ENCODE measurements at places on chromosomes 5 and 9.

- no peak for DNase-seq
Observed at GRCh38 chr9:15354713-15355112, 47.7 kb upstream of the TTC39B start.

DNA sequence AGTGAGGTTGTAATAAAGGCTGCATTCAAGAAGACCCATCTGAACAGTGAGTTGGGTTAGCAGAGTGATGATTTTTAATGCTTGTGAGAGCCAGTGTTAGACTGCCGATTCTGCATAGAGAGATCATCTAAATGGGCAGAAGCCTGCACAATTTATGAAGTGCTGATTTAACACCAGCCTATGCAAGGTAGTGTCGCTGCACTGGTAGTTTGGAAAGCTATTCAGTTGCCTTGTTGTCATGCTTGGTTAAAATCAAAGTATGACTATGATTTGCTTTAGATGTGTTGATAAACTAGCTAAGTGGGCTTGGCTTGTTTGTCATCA, 379 bp upstream of the LRRTM2 start:
- no peak for DNase-seq

GRCh38 chr9:132061526-132061925, 18.1 kb downstream of the MED27 start:
- no peak for DNase-seq

DNA sequence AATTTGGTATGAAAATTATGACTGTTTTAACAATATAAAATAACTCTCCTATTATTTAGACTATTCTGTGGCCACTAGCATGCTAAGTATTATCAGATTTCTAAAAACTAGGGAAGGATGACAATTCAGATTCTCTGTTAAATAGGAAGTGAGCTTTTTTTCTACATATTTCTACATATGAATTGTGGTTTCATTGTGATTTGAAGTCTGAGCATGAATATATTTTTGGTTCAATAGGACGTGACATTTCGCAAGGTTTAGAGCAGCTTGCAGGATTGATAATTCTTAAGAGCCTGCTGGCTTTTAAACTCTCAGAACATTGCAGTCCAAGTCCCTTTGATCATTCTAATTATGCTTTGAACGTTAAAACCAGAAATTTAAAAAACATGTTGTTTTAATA, 82.9 kb downstream of the ADGRV1 start:
- no peak for DNase-seq

- DNase-seq, result no peak
Observed at GRCh38 chr5:39755986-39756385, 331.2 kb upstream of the DAB2 start.

- no peak for DNase-seq
Observed at GRCh38 chr5:160757194-160757593, 94.8 kb downstream of the ATP10B start.

DNA sequence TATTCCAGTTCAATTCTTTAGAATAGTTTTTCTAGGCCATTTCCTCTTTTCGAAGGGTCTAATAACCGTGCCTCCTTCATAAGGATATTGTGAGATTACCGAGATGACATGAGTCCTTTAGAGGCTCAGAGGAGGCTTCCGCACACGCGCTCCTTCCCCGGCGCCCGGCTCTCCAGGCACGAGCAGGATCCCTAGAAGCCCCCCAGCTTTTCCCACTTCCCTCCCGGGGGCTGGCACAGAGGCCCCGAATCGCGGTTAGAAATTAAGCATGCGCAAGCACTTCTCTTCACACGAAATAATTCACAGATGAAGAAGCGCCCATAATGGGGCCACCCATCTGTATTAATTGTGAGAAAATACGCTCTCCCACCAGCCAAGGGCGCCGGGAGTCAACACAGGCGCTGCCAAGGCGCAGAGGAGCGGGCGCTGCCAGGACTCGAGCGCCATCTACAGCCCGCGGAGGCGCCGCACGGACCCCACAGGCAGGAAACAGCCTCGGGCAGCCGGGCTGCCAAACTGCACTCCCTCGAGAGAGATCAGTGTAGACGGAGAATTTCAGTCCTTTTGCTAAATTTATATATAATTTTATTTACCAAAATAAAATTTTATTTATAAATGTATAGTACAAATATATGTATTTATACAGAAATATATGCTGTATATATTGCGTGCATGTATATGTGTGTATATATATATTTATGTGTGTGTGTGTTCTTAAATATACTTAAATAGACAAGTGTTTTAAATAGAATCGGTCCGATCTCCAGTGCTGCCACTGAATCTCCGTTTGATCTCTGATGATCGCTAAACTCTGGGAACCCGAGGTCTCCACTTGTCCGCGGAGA, 258.1 kb upstream of the NFIL3 start:
- peak; percentile 11 for DNase-seq

- no peak for DNase-seq
Observed at GRCh38 chr5:173910215-173910614, 22.1 kb downstream of the CPEB4 start.

DNA sequence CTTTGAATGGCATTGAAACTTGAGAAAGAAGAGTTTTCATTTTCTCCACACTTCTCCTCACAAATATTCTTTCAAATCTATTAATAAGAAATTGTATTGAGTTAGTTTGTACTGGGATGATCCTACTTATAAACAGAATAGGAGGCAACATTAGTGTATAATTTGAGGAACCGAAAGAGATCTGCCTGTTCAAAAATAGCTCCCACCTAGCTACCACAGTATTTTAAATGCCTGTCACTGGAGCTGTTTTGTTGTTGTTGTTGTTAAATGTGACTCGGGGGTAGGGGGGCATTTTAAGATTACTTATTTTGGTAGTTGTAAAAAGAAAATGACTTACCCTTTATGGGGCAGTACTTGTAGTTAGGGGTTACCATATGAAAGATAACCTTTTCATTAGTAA, 20.1 kb upstream of the HAPLN1 start:
- DNase-seq, result no peak

GRCh38 chr5:2797981-2798380, 46.5 kb upstream of the IRX2 start:
- no peak for DNase-seq

DNA sequence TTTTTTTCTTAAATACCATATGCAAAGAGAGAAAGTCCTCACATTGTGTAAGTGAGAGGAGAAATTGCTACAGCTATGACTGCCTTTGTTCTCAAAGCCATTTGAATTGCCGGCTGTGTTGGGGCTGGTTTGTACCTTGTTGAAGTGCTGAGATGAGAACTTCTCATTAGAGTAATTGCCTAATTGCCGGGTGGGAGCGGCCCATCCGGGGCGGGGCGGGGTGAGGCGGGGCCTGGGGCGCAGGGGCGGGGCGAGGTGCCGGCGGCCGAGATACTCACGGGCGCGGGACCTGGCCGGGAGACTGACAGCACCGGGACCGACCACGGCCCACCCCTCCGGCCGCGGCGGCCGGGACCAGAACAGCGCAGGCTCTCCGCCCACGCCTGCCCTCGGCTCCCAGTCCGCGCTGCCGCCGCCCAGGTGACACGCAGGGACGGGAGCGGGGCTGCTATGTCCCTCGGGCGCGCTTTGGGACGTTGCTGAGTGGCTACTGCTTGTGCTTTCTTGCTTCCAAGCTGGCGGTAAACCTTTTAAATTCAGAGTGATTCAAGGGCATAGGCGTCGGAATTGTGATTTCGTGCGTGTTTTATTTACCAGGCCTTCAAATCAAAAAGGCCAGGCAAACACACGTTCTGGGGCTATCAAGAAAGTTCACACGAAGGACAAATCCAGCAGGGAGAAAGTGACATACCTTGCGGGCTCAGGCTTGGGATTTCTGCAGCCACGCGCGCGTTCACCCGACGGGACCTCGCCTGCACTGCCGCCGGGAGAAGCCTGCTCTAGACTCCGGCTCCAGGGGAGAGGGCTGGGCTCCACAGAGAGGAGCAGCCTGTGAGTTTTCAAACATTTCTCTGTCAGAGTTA, 269.1 kb downstream of the FANCC start:
- DNase-seq, result no peak

- no peak for DNase-seq
Observed at GRCh38 chr9:134533850-134534588, 107.6 kb upstream of the COL5A1 start.

DNA sequence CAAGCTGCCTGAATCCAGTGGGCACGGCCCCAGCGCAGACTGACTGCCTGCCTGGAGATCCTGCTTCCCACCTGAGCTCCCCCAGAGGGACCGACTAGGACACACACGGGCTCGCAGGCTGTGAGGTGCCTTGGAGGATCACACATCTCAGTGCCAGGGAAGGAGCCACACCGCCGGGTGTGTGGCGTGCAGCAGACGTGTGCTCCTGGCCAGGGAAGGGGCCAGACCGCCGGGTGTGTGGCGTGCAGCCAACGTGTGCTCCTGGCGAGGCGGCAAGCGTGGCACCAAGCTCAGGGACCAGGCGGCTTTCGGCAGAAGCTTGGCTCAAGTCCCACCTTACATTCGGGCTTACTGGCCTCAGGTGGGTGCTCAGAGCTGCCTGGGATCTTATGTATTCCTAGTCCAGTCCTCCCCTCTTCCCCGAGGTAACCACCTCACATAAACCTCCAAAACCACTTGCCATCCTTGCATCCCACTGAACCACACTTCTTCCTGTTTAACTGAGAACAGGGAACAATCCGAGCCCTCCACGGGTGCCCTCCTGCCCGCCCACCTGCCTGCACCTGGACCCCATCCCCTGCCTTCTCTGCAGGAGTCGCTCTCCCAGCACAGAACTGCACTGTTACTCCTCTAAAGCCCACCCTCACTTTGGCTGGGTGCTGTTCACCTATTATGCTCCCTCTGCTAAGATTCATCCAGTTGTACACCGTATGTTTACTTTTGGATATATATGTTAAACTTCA, 22.4 kb upstream of the MRNIP start:
- DNase-seq, result no peak

DNA sequence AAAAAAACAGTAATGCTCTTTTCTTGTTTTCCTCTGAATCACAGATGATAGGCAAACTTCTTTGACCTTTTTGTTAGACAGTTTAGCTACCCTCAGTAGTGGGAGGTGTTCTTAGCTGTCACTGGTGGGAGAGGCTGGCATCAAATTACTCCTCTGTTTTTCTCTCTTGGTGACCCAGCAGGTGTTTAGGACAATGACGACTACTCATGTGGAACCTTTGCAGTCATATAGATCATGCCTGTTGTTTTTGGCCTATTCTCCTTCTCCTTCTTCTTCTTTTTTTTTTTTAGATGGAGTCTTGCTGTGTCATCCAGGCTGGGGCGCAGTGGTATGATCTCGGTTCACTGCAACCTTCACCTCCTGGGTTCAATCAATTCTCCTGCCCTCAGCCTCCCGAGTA, 15.4 kb upstream of the NPR2 start:
- no peak for DNase-seq

All from esophagus squamous epithelium (tissue), 5 donors.